ENCODE measurements at places on chromosomes 6 and 20.

- no peak for DNase-seq
Observed at GRCh38 chr6:12782136-12782535, 65.6 kb downstream of the PHACTR1 start.

GRCh38 chr6:165988757-165989456 is 178.7 kb downstream of the TBXT start:
- DNase-seq: no peak

- no peak for DNase-seq
Observed at GRCh38 chr6:1698527-1698926, 88.8 kb downstream of the FOXC1 start.

GRCh38 chr6:123636782-123637181 is at the start of gene TRDN:
Gene TRDN (minus strand): TSS chr6:123636950. CDS start chr6:123636775, 175 bp downstream.
- DNase-seq: no peak

- DNase-seq: no peak
Observed at GRCh38 chr6:133504761-133505160, 263.6 kb downstream of the EYA4 start.

GRCh38 chr6:112331306-112331705 is 15.8 kb upstream of the RFPL4B start:
- no peak for DNase-seq

DNA sequence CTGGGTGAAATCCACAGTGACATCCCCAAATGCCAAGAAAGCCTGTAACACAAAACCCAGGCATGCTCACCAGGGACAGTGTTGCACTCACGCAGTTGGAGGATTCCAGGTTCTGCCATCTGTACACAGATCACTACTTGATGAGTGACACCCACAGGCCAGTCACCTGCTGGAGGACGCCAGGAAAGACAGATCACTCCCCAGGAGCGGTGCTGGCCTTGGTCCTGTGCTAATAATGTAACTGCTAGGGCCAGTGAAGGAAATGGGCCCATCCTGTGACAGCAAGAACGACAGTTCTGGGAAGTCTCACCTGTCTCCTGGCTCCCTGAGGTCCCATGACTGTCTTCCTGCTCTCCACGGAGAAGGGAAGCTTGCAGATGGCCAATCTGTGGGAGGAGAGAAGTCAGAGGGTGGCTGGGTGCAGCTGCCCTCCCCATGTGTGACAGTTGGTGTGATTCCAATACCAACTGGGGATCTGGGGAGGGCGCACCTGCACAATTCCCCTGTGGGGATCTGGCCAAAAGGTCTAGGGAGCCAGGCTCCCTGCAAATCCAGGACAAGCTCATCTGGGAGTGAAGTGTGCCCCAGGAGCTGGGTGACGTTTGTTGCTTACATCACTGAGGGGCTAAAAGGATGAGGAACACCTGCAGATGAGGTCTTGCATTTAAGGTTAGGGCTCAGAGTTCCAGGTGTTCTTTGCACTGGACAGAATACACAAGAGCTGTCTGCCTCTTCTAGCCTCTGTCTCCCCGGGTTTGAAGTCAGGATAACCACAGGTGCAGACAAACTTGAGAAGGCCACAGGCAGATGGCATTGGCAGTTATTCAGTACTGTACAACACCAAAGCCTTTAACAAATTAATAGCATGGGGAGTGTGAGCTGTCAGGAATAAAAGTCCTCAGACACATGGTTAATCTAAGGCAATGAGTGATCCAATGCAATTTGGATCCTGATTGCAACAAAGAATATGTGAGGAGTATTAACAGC is 10.3 kb downstream of the ZNF337 start:
- no peak for DNase-seq

GRCh38 chr6:56556751-56557540 is 85.7 kb downstream of the DST start:
- DNase-seq: no peak

DNA sequence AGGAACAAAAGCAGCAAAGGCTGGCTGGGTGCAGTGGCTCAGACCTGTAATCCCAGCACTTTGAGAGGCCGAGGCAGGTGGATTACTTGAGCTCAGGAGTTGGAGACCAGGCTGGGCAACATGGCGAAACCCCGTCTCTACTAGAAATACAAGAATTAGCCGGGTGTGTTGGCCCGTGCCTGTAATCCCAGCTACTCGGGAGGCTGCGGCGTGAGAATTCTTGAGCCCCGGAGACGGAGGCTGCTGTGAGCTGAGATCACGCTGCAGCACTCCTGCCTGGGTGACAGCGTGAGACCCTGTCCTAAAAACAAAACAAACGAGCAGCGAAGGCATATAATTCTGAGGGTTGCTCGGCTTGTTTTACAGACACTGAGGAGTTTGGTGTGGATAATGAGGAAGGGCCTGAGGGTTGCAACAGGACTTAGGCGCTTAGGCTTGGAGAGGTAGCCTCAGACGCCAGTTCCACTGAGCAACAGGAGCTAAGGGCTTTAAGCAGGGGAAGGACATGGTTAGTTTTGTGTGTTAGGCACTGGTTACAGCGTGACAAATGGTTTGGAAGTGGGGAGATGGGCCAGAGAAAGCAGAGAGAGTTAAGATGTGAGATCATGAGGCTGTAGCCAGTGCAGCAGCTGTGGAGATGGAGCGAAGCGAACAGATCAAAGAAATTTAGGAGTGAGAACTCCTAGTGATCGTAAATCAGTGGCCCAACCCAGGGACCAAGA is 1.2 kb downstream of the MYH7B start:
- no peak for DNase-seq

DNA sequence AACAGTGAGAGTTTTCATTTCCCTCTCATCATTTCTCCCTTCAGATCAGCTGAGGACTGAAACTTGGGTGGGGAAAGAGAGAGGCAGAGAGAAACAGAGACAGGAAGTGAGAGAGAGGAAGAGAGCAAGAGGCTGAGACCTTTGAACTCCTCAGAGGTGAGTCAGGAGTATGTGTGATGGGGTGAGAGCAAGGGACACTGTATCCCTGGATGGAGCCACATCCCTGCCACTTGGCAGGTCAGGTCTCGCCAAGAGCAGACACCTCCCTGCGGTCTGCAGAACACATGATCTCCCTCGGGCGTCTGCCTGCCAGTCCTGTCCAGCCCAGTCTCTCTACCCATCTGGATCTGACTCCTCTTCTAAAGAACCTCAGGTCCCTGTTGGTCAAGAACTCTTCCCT is 62.7 kb upstream of the SYNDIG1 start:
- no peak for DNase-seq

DNA sequence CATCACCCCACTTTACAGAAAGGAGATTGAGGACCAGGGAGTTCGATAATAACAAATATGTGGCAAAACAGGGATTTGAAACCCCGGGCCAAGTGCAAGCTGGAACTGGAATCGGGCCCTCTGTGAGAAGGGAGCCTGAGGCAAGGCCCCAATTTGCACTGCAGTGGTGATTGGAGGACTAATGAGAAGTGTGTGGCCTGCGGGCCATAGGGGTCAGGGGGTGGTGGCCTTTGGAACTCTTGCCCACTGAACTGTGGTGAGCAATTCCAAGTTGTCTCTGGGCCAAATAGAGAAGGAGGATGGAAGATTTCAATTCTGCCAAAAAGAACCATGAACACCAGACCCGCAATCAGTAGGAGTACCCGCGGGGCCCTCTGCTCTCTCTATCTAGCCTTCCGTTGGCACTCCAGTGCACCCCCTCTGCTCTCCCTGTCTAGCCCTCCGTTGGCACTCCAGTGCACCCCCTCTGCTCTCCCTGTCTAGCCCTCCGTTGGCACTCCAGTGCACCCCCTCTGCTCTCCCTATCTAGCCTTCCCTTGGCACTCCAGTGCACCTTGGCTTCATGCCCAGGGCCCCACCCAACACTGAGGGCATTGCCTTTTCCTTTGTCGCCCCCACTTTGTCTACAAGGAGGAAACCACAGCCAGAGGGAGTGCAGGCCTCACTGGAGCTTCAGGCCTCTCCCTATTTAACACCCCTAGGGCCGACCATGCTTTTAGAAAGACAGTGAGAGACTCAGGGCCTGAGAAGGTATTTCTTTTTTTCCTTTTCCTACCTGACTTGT is 6.0 kb upstream of the PTPRA start:
- DNase-seq: no peak

GRCh38 chr6:143515061-143515760 is 3.7 kb upstream of the FUCA2 start:
- DNase-seq: no peak

- DNase-seq: no peak
Observed at GRCh38 chr6:20338156-20338555, 63.5 kb upstream of the E2F3 start.

GRCh38 chr6:157244780-157245179 is 78.5 kb downstream of the TMEM242 start:
- no peak for DNase-seq

DNA sequence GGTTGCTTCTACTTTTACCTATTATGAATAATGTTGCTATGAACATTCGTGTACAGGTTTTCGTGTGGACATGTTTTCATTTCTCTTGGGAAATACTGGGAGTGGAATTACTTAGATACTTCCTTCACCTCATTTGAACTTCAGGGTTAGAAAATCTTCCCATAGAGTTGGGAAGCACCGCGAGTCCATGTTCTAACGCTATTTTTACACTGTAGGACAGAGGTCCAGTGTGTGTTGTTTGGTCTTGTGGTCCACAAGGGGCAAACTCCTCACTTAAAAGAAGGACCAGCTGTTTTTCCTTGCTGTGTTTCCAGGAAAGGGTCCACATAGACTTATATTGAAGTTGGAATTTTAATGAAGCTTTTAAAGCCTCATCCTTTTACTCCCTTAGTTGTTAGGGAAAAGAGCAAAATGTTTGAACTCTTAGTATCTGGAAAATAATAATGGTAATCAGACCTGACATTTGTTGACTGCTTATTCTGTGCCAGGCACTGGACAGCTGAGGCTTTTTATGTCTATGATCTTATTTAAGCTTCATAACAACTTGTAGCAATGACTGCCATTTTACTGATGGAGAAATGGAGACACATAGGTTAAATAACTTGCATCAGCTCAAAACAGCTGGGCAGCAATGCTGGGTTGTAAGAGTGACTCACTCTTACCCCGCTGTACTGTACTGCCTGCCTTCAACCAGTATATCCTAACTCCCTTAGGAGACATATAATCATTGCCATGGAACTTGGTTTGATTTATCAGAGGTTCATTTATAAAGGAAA is 52.0 kb downstream of the CDC5L start:
- no peak for DNase-seq

DNA sequence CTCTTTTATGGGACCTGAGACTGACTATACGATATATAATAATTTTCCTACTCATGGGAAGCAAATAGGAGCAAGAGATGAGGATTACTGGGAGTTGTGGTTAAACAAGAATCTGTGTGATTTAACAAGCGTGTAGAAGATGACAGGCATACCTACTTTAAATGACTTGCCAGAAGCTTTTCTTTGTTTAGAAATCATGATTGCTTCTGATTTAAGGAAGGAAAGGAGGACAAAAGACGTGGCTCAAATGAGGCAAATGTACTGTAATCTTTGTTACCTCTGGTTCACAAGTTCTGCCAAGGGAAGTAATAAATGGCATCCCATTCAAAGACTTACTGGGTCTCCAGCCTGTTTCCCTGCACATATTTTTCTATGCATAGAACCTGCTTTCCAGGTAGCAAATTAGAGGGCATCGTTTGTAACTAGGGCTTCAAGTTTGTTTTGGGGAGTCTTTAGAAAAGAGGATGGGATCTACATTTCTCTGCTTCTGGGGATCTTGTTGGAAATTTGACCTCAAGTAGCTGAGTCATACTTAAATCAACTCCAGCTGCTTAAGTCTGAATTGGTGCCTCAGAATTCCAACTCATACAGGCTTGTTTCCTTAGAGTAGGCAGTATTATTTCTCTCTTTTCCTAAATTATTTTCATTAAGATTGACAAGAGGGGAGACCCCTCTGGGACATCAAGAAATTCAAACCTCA is 2.9 kb upstream of the TRMT11 start:
- DNase-seq: no peak

GRCh38 chr6:7809346-7809745 is 83.4 kb downstream of the BMP6 start:
- no peak for DNase-seq

GRCh38 chr6:80022803-80023202 is 18.4 kb downstream of the TTK start:
- no peak for DNase-seq

GRCh38 chr20:63326314-63327230 is 33.6 kb downstream of the COL20A1 start:
- no peak for DNase-seq

GRCh38 chr6:152423216-152424103 is 213.7 kb downstream of the SYNE1 start:
- no peak for DNase-seq

- no peak for DNase-seq
Observed at GRCh38 chr6:66970373-66970772, 1263.3 kb upstream of the EYS start.

DNA sequence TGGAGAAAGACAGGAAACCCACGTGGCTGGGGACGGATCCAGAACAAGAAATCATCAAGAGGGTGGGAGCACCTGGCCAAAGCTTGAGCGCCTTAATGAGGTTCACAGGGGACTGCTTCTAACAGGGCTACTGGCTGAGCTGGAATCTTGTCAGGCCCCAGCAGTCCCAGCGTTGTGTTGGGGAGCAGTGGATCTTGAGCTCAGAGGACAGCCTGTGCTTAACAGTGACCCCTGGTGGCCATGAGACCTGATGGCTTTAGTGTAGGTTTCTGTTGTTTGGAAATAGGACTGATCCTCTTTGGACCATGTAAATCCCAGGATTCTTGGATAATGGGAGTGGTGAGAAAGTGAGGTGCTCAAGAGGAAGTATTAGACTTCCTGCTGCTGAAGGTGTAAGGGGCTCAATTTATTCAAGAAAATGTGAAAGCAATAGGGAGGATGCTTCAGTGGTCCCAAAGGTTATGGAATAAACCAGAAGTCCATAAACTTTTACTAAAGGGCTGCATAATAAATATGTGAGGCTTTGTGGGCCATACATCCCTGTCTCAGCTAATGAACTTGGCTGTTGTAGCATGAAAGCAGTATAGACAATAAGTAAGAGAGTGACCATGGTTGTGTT is 216.2 kb downstream of the NFATC2 start:
- peak; percentile 6 for DNase-seq

DNA sequence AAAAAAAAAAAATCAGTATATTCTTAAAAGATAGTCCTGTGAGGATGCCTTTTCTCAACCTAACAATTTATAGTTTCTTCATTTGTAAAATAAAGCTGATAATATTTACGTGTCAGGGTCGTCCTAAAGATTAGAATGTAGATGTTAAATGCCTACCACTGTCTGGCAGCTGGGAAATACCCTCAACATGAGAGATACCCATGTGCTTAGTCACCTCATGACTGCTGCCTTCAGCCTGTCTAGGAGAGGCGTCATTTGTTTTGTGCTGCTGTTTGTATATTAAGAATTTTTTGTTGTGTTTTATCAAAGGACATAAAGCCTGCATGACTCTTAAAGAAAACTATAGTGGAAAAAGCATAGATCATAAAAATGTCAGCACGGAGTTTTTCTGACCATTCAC is 9.5 kb downstream of the FAM120B start:
- no peak for DNase-seq

GRCh38 chr6:22886650-22887581 is 317.6 kb downstream of the HDGFL1 start:
- no peak for DNase-seq
